ENCODE measurements at places on chromosomes 11 and 22. TPM values are rescaled to one million over a fixed set of nuclear protein-coding genes. Genes with fewer than 3 reads are reported as not detected.

GRCh38 chr11:2481253-2481652, 36.4 kb downstream of the KCNQ1 start:
- H3K36me3 ChIP-seq, result no peaks in the 10 kb centered on the region
- no peak for DNase-seq
- no peak overlapping the region for H3K4me3 ChIP-seq
- H3K27me3 ChIP-seq, result no peaks in the 10 kb centered on the region
- no peak overlapping the region for H3K27ac ChIP-seq

- DNase-seq, result no peak
- no peaks in the 10 kb centered on the region for H3K27me3 ChIP-seq
- no peaks in the 10 kb centered on the region for H3K36me3 ChIP-seq
- H3K27ac ChIP-seq, result no peak overlapping the region
- H3K4me1 ChIP-seq, result no peaks in the 10 kb centered on the region
- no peak overlapping the region for H3K4me3 ChIP-seq
Measured at GRCh38 chr11:28520291-28520690, 412.1 kb downstream of the METTL15 start.

DNA sequence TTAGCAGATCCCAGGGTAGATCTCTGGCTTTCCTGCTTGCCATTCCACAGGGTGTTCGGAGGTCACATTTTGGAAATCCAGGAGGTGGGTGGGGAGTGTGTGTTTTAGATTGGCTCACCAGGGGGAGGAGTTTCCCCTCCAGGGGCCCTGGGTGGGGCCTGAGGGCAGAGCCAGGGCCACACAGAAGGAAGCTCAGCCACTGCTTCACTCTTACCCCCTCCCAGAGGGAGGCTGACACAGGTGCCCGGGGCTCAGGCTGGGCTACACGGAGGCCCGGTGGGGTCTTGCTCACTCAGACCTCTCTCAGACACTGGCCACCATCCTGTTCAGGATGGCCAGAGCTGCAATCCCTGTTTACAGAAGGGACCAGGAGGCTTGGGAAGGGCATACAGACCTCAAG, 2.5 kb downstream of the WNT7B start:
- no peak overlapping the region for H3K27ac ChIP-seq
- no peak overlapping the region for H3K4me3 ChIP-seq
- no peak for DNase-seq
- H3K4me1 ChIP-seq, result peaks cover 20% of the 10 kb centered on the region
- no peaks in the 10 kb centered on the region for H3K36me3 ChIP-seq
- H3K27me3 ChIP-seq, result peaks cover 27% of the 10 kb centered on the region

- H3K4me3 ChIP-seq, result no peak overlapping the region
- no peaks in the 10 kb centered on the region for H3K27me3 ChIP-seq
- no peaks in the 10 kb centered on the region for H3K36me3 ChIP-seq
- no peak for DNase-seq
- H3K27ac ChIP-seq, result no peak overlapping the region
- no peaks in the 10 kb centered on the region for H3K4me1 ChIP-seq
Measured at GRCh38 chr11:7846003-7846402, 49.3 kb upstream of the OR5P2 start.

DNA sequence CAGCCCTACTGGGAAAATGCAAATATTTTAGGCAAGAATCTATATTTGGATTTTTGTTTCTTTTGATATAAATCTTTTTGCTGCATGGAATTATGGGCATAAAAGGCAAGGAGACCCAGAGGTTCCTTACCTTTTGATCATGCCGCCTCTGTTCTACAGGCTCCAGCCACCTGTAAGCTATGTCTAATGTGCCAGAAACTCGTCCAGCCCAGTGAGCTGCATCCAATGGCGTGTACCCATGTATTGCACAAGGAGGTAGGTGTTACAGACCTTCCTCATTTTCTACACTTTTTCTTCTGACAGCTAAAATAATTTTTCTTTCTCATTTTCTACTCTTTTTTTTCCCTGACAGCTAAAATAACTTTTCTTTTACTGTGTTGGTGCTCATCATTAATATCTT, 8.2 kb upstream of the BACE1-AS start:
- no peak overlapping the region for H3K27ac ChIP-seq
- no peak overlapping the region for H3K4me3 ChIP-seq
- no peak for DNase-seq
- peaks cover 53% of the 10 kb centered on the region for H3K4me1 ChIP-seq
- no peaks in the 10 kb centered on the region for H3K27me3 ChIP-seq

- H3K4me3 ChIP-seq, result no peak overlapping the region
- no peaks in the 10 kb centered on the region for H3K27me3 ChIP-seq
- H3K27ac ChIP-seq, result no peak overlapping the region
- no peak for DNase-seq
- H3K36me3 ChIP-seq, result no peaks in the 10 kb centered on the region
Measured at GRCh38 chr11:61280883-61281580, 14.1 kb downstream of the VWCE start.

- no peaks in the 10 kb centered on the region for H3K27me3 ChIP-seq
- no peak overlapping the region for H3K27ac ChIP-seq
- no peak for DNase-seq
- no peak overlapping the region for H3K4me3 ChIP-seq
- H3K36me3 ChIP-seq, result no peaks in the 10 kb centered on the region
Measured at GRCh38 chr11:105577641-105578040, 32.2 kb upstream of the GRIA4 start.

DNA sequence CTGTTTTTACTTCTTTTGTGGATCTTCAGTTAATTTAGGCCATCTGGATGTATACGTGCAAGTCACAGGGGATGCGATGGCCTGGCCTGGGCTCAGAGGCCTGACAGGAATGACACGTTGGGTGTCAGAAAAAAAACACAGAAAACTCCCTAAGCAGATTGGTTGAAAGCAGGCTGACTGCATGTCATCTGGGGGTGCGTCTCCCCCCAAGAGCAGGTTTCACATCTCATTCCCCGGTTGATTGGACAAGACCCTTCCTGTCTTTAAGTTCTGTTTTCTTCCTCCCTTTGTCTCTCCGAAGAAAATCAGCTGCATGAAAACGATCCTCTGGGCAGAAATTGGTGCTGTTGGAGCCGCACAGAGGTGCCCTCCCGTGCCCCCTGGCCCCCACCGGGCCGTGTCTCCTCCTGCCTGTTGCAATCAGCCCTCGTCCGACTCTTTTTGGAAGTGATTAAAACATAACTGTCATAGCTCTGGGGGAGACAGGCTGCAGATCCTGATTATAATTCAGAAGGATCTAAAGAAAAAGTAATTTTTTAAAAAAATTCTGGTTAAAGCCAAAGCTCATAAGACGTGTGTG, 71.8 kb upstream of the PARVG start:
- H3K27me3 ChIP-seq, result no peaks in the 10 kb centered on the region
- no peaks in the 10 kb centered on the region for H3K36me3 ChIP-seq
- H3K27ac ChIP-seq, result no peak overlapping the region
- H3K4me1 ChIP-seq, result no peaks in the 10 kb centered on the region
- no peak overlapping the region for H3K4me3 ChIP-seq
- DNase-seq, result no peak

DNA sequence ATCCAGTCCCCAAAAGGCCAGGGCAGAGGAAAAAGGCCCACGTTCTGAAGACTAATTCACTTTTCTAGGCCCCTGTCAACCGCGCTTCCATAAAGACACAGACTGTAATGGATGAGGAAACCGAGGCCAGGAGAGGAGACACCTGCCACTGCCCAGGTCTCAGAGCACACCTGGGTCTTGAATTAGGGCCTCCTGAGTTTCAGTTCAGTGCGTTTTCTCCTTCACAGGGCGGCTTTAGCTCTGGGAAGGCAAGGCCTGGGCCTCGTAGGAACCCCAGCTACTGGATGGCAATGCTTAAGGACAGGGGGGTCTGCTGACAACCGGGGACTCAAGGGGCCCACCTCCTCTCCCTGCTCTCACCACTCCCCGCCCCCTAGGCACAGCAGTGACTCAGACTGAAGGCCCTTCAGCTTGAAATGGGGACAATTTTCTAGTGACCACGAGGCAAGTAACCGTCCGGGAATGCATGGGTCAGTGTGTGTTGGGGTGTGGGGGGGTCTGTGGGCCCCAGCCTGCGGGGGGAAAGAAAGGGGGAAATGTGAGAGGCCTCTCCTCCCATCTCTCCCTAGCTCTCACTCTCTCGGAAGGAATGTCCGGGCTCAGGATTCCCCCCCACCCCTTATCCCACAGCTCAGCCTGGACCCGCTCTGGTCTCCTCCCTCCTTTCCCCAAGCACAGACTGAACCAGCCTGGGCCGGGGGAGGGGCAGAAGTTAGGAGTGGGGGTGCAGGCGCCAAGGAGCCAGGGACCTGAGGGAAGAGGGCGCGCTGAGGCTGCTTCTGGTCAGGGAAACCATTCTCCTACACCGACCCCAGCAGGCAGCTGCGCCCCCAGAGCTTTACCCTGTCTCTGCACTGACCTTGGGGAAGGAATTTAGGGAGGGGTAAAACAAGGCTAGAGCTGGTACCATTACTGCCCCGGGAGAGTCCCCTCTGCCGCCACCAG, 17.2 kb downstream of the CREB3L1 start:
- H3K27me3 ChIP-seq, result peaks cover 7% of the 10 kb centered on the region
- H3K36me3 ChIP-seq, result no peaks in the 10 kb centered on the region
- no peak for DNase-seq
- no peak overlapping the region for H3K27ac ChIP-seq
- H3K4me1 ChIP-seq, result peaks cover 10% of the 10 kb centered on the region
- peak overlapping the region; percentile 64 for H3K4me3 ChIP-seq

GRCh38 chr11:34049028-34049427, 2.5 kb upstream of the CAPRIN1 start:
- H3K27ac ChIP-seq, result no peak overlapping the region
- peaks cover 10% of the 10 kb centered on the region for H3K4me1 ChIP-seq
- no peaks in the 10 kb centered on the region for H3K27me3 ChIP-seq
- H3K4me3 ChIP-seq, result no peak overlapping the region
- no peaks in the 10 kb centered on the region for H3K36me3 ChIP-seq
- DNase-seq, result no peak

- H3K4me1 ChIP-seq, result no peaks in the 10 kb centered on the region
- H3K4me3 ChIP-seq, result no peak overlapping the region
- no peaks in the 10 kb centered on the region for H3K36me3 ChIP-seq
- no peak for DNase-seq
- no peaks in the 10 kb centered on the region for H3K27me3 ChIP-seq
Measured at GRCh38 chr11:132587716-132588115, 944.6 kb downstream of the OPCML start.

- no peaks in the 10 kb centered on the region for H3K27me3 ChIP-seq
- peaks cover 13% of the 10 kb centered on the region for H3K4me1 ChIP-seq
- no peak for DNase-seq
- H3K4me3 ChIP-seq, result no peak overlapping the region
Measured at GRCh38 chr11:111633756-111634362, 31.6 kb downstream of the SIK2 start.

DNA sequence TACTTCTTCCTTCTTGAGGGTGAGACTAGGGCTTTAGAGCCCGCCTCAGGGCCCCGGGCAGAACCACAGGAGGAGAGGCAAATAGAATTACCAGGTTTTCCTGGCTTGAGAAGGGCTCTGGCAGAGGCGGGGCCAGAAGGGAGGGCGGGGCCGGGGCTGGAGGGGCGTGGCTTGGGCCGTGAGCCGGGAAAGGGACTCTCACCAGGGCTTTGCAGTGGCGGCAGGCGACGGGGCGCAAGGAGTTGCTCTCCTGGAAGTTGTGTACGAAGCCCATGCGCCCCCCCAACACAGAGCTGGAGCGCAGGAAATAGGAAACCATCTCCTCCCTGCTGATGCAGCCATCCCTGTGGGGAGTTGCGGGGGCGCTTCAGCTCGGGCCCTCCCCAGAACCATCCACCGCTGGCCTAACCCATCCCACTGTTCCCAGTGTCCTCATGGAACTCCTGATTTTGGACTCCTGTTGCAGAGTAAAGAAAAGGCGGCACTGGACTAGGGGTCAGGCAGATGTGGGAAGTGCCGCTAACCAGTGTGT, 6.9 kb upstream of the NRXN2 start:
- no peak overlapping the region for H3K4me3 ChIP-seq
- peaks cover 54% of the 10 kb centered on the region for H3K36me3 ChIP-seq
- peak; percentile 27 for DNase-seq
- no peaks in the 10 kb centered on the region for H3K4me1 ChIP-seq
- no peak overlapping the region for H3K27ac ChIP-seq

DNA sequence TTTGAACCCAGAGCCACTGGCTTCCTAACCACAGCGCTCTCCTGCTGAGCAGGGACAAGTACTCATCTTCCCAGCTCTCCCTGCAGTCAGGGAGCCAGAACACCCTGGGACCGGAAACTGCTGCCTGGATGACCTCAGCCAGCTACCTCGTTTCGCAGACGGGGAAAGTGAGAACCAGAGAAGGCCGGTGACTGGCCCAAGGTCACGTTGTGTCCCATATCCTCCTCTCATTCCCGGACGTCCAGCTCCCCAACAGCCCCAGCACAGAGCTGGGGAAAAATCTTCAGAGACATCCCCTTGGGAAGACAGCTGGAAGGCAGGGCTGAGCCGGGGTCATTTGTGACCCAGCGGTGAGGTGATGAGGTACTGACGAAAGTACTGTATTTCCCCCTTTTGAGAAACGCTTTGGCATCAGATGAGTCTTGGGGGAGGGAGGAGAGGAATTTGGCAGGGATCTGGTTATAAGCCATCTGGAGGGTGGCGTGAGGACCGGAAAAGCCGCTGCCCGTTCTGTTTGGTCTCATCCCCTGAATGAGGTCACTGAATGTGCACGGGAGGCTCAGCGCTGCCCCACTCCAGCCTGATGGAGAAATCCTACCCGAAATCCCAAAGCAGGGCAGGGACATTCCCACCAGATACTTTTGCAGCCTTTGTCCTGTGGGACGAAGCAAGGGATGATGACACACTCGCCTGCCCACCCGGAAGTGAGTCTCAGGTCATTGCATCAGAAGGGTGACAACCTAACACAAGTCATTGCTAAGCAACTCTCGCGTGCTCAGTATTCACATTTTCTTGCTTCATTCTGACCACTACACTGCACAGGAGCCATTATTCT, 41.1 kb downstream of the LIF start:
- no peak overlapping the region for H3K27ac ChIP-seq
- H3K4me3 ChIP-seq, result no peak overlapping the region
- no peaks in the 10 kb centered on the region for H3K36me3 ChIP-seq
- no peaks in the 10 kb centered on the region for H3K4me1 ChIP-seq
- no peak for DNase-seq

The APOL4 gene
- not detected for total RNA-seq

The GRAMD1B gene
- total RNA-seq, result 26.0 TPM

The APOBEC3A gene
- not detected for total RNA-seq

The HEPN1 gene
- total RNA-seq, result not detected

The TRIM49 gene
- not detected for total RNA-seq

The GLB1L2 gene
- 1.2 TPM for total RNA-seq

The LRRC55 gene
- not detected for total RNA-seq

The MICALL1 gene
- total RNA-seq, result 31.0 TPM

The OR51B5 gene
- total RNA-seq, result not detected

The MOGAT2 gene
- total RNA-seq, result not detected

All from CD4-positive, alpha-beta memory T cell (primary cell).